ENCODE measurements at places on chromosomes 1 and 21.

DNA sequence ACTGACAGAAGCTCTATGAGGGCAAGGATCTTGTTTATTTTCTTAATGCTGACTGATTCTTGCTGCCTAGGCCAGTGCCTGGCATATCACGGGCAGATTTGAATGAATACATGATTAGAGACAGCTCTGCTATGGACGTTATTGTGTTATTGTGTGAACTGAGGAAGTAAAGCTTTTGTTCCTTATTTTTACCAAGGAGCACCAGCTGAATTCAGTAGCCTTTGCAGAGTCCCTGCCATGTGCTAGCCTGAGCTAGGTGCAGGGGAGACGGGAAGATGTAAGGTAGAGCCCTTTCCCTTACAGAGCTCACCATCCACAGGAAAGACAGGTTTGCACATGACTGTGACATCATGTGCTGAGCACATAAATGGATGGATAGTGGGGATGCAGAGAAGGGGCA, 36.0 kb upstream of the SCMH1 start:
- no peak for DNase-seq

GRCh38 chr1:17350083-17350482, 21.9 kb upstream of the PADI6 start:
- no peak for DNase-seq

DNA sequence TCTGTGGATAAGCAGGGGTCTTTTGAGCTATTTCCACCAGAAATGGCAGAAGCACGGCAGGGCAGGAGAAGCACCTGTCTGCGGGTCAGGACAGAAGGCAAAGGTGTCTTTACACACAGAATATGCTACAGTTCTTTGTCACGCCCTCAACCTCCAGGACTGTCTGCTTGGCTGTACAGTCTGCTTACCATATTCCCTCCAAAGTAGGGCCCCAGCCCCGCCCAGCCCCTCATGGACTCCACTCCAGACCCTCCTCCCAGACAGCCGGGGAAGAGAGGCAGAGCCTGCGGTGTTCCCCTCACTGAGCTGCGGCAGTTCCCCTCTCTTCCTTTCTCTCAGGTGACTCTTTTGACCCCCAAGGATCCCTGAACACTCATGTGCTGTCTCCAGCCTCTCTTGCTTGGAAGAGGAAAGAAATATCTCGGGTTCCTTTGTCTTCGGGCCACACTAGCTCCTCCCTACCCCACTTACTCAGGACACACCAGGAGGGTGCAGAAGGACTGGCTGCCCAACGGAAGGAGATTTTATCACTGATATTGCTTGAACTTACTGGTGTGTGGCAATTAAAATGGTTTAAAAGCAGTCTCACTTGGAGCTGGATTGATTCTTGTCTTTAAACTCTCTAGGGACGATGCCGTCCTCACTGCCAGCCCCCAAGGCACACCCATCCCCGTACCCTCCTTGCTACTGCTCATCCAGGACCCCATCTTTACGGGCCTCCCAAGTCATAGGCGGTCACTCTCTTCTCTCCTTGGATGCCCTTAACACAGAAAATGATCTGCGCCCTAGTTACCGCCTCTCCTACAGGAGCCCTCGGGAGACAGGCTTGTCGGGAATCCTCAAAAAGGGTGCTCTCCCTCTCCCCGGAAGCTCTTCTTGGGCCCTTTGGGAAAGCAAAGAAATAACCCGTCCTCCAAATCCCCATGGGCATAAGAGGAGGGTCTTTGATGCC, 169.7 kb downstream of the TOMM20 start:
- DNase-seq: no peak

DNA sequence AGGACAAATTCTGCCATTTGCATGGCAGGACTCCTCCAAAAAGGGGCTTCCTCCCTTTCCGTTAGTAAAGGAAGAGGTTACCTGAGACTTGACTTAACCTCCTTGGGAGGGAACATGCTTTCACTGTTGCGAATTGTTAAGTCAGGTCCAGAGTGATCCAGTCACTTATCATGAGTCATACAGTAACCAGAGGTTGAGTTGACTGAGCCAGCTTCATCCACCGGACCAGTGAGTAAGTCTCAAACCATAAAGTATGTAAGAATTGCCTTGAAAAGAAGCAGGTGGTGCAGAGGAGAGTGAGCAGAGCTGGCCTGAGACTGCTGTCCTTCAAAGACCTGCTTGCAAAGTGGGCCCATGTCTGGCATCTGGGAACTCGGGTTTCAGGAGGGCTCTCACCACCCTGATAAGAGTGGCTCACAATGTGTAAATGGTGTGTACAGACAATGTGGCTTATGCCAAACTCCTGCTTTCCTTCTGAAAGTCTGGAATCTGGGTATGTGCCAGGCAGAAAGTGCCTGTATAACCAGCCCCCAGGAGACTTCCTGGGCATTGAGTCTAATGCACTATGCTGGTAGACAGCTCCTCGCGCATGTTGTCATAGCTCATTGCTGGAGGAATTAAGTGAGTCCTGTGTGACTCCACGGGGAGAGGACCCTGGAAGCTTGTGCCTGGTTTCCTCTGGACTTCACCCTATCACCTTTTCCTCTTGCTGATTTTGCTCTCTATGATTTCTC, 84.3 kb upstream of the KLHDC7A start:
- DNase-seq: no peak

DNA sequence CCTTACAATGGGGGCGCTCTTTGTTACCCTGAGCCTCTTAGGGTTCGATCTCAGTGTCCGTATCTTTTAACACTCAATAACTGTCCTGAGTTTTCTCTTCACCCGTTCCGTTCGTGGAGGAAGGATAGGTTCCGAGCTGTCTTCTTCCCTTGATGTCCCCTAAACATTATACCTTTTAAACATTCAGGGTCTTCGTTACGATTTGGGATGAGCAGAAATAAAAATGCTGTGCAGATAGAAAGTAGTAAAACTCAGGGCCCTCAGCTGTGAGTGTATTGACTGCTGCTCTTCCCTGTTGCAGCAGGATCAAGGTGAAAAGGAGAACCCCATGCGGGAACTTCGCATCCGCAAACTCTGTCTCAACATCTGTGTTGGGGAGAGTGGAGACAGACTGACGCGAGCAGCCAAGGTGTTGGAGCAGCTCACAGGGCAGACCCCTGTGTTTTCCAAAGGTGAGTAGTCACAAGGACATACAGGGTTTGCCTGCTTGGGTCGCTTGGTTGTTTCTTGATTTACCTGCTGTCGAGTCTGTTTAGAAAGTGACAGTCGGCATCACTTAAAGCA, 784 bp downstream of the RPL11 start:
- DNase-seq: no peak

GRCh38 chr1:38152351-38153065, 105.9 kb upstream of the POU3F1 start:
- DNase-seq: no peak

DNA sequence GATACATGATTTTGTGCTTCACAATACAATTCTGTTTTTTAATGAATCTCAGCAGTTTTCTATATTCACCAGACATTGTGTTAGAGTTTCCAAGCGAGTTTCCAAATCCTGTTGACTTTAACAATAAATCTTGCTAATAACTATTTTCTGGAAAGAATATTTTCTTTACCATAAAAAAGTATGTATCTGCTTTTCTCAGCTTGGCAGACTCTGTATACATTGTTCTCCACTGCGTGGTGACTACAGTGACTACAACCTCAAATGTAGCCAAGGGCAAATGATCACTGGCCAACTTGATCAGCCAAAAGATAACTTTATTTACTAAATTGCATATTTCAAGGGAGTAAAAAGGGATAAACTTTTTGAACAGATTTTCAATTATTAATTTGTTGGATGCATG, 325.9 kb upstream of the ADAMTS5 start:
- DNase-seq: peak; percentile 70

DNA sequence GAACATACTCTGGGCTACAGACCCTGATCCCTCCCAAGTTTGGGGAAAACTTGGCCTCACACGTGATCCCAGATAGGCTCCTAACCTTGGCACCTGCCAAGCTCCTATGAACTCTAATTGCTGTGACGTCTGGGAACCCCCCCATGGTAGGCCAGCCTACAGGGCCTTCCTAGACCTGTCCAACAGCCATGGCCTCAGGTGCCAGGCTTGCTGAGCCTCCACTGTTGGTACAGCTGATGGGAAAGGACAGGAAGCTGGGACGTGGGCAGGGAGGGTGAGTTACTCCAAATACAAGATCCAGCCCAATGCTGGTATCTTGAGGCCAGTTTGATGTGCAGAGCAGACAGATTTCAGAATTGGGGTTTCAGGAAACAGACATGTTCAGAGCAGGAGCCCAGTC, 19.1 kb downstream of the SMIM12 start:
- no peak for DNase-seq

- DNase-seq: no peak
These were observed 5.4 kb downstream of the SMIM1 start for GRCh38 chr1:3777647-3778589.

DNA sequence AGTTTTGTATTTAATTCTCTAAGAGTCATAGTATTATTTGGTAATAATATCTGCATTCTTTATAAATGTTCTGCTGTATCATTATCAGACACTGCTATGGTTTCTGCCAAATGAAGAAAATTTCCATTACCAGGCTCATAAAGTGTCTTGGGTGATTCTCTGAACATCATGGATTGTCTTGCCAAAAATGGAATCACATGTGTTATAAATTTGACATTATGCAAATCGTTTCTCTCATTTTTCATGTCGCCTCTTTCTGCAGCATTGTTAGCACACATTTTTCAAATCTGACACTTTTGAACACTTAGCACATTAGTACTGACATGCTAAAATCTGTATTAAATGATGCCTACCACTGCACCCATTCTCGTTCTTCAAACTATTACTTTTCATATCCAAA, 74.2 kb upstream of the NEK7 start:
- no peak for DNase-seq

GRCh38 chr1:150568594-150568966, 10.8 kb downstream of the MCL1 start:
- no peak for DNase-seq

DNA sequence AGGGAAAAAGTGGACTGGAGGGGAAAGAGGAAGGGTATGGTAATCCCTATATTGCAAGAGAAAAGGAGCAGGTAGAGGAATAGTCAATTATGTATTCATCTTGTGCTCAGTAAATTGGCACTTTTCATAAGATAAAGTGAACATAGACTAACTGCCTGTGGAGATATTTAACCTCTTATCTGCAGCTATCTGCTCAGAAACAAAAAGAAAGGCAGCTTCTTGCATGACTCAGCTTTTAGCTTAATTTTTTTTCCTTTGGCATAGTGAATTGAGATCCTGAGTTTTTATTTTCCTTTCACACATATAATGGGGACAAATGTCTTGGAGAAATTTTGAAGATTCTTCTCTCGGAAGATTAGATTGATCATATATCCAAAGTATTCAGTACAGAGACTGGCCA, 127.6 kb upstream of the F3 start:
- DNase-seq: no peak

GRCh38 chr1:10839188-10839770, 42.8 kb upstream of the CASZ1 start:
- DNase-seq: no peak

GRCh38 chr21:42665026-42665425, 11.6 kb downstream of the PDE9A start:
- DNase-seq: no peak

DNA sequence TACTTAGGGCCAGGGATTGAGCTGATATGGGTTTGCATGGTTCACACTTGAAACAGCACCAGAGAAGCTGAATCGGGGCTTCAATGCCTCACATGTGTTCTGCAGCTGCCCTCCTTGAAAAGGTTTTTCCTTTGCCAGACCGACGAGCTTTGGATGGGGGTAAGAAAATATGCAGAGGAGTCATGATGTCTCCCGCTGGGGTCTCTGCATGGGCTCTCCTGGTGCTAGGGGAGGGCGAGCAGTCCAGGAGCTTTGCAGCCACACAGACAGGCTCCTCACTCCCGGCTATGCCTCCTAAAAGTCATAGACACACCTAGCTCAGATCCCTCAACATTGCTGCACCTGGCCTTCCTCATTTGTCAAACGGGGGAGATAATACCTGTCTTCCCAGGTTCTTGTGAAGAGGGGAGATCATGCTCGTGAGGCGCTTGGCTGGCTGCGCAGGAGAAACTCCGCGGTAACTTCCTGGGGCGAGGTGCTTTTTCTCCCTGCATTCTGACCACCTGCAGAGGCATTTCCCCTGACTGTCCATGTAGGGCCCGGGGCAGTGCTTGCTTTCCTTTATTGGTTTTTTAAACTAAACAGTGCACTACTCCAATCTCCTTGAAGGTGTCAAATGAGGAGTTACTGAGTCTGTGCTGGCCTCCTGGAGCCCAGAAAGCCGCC, 112.4 kb downstream of the PLXNA2 start:
- DNase-seq: no peak

DNA sequence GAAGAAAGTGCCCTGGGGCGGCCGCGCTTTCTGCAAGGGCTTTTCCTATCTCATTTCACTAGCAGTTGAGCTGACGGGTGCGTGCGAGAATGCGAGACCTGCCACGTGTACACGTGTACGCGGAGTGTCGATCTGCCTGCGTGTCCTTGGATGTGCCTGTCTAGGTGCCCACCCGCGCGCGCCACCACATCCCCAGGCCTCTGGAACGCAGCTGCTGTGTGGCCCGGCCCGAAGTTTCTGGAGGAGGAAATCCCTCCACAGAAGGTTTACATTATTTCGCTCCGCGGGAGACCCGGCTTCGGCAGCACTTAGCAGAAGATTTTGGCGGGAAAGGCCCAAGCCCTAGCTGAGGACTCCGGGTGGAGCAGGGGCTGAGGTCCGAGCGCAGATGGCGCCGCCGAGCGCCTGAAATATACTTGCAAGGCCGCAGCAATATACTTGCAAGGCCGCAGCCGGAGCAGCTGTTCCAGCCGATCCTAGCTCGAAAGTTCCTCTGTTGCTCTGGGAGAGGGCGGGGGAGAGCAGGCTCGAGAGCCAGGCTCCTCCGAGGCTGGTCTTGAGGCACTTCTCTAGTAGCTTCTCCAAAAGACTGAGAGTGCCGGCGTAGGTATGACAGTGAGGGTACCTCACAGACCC, 3.9 kb downstream of the TBX15 start:
- peak; percentile 85 for DNase-seq

- DNase-seq: no peak
These were observed 37.5 kb upstream of the DNAJC11 start for GRCh38 chr1:6738987-6739676.

GRCh38 chr1:224510880-224511645, 76.5 kb upstream of the WDR26 start:
- DNase-seq: no peak

DNA sequence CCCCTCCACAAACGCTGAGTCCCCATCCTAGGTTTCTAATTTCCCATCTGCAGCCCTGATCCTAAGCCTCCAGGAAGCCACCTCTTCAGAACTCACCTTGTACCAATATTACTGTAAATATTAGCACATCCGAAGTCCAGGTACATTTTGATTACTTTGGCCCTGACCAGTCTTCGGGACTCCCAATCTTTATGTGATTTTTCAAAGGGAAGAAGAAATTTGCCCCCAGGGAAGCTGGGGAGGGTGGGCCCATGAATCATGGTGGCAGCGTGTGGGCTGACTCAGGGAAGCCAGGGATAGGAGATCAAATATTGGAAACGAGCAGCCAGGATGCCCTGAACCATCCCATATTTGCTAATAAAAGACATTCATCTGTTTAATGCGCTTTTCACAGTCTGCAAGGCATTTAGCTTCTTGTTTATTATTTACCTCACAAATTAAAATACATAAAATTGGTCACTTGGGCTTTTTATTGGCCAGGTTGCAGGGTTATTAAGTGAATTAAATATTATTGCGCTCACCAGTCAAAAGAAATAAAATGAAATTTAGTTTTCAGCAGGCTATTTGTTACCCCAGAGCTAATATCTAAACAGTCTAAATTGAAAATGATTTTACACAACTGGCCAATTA, 46.6 kb downstream of the KIAA0040 start:
- no peak for DNase-seq

Measured in muscle of arm (tissue), 14 donors.